ENCODE measurements at places on chromosomes 13 and 19.

GRCh38 chr19:28956961-28957360 lies 256.0 kb downstream of the UQCRFS1 start:
- DNase-seq, result no peak

DNA sequence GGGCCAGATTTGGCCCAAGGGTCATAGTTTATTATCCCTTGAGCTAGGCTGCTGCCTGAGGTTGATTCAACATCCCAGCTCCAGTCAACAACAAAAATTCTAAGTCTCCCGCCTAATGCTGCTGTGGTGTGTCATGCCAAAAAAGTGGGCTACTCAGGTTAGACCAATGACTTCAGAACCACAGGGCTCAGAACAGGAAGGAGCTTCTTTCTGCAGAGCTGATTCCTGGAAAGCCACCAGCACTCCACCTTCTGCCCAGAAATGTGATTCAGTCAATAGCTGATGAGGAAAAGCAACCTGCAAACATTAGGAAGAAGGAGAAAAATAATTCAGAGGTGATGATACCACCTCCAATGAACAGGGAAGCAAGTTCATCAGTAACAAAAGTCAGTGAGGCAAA lies 56.1 kb upstream of the SERPINE3 start:
- no peak for DNase-seq

GRCh38 chr19:7832009-7832408 lies 2.0 kb downstream of the EVI5L start:
- no peak for DNase-seq

GRCh38 chr13:112102243-112102642 lies 35.3 kb downstream of the SOX1 start:
- no peak for DNase-seq

DNA sequence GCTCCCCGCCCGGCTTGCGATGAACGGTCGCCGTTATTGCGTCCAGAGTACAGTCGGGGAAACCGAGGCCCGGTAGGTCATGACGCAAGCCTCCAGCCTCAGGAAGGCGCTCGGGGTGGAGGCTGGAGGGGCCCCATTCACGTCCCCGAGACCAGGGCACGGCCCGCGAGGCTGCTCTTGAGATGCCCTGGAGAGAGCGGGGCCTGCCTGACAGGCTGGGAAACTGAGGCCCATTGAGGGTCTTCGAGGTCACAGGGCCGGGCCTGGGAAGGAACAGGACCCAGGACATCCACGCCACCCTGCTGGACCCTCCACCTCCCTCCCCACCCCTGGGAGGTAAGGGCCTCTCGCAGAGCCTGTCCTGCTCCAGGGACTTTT lies 367 bp downstream of the NDUFS7 start:
- no peak for DNase-seq

GRCh38 chr13:93118081-93118615 lies 108.5 kb upstream of the GPC6 start:
- no peak for DNase-seq

- DNase-seq, result no peak
Observed at GRCh38 chr13:100480676-100481075, 107.9 kb downstream of the GGACT start.

- no peak for DNase-seq
Observed at GRCh38 chr19:30909216-30909615, 440.0 kb downstream of the TSHZ3 start.

DNA sequence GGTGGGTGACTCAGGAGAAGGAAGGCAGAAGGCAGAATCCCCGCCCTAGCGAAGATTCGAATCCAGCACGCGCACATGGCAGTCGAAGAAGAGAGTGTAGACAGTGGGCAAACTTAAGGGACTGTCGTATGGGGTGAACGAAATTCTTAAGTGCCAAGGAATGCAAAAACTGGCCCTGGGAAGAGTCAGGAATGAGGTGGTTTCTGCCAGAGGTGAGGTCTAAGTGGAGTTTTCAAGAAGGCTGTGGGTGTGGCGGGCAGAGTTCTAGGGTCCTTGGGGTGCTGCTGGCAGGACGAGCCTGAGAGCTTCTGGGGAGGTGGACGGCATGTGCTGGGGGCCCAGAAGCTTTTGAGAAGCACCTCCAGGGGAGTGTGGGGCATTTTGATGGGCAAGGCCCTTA lies 63.9 kb upstream of the RNF113B start:
- no peak for DNase-seq

GRCh38 chr19:8144273-8144995 lies 5.0 kb downstream of the FBN3 start:
- no peak for DNase-seq

DNA sequence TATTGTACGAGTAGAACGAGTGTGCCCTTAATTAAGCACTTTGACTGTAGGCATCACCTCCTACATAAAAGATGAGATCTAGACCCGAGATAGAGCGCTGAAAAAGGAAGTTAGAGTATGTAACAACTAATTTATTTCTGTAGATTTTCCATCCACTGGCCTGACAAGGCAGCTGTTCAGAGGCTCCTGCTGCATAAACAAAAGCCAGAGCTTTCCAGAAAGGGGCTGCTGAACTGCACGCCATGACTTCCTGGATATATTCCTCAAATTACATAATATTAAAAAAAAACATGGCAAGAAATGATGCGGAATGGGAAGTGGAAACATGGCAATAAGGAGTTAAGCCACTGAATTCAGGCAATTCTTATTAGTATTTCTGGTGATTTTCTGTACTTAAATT lies 89.7 kb downstream of the AKAP11 start:
- DNase-seq, result no peak

- no peak for DNase-seq
Observed at GRCh38 chr13:93771782-93772181, 545.2 kb downstream of the GPC6 start.

DNA sequence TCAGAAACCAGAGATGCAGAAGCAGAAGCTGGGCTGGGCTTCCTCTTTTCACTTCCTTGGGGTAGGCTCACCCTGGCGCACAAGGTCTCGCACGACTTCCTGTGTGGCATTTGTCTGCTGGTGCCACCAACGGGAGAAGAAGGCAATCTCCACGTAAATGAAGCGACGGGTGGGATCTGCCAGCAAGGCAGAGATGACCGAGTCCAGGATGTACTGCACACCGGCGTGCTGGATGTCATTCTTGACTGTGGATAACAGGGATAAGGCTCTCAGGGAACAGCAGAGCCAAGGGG lies 1.3 kb downstream of the MAN2B1 start:
- peak; percentile 68 for DNase-seq

DNA sequence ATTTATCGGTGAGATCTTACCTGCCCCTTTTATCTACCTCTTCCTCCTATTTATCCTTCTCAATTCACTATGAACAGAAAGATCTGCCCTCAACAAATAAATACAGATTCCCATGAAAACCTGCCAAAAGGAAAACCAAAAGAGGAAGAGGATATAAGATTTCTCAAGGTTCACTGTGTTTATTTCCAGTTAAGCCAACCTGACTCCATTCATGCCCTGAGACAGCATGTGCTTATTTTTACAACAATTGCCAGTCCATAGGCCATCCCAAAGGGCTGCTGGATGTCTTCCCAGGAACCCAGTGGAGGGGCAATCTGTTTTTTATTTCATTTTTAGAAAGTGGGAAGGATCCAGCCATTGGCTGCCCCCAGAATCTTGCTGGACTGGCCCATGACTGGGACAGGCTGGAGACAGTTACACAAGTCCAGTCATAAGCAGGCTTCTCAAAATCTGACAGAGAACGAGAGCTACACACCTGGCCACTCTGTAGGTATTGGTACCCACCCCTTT lies 209.1 kb downstream of the IRS2 start:
- no peak for DNase-seq

DNA sequence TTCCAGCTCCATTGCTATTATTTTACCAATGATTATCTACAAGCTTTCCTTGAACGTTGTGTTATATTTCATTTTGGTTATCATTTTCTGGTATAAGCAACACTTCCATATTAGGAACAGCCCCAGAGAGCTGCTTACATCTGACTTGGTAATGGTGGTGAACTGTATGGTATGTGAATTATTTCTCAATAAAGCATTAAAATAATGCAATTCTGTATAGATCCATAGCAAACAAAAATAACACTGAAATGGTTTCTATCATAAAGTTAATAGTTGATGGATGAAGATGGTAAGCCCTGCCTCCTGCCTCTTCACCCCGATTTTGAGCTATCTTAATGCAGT lies 27.5 kb downstream of the GGACT start:
- DNase-seq, result no peak

DNA sequence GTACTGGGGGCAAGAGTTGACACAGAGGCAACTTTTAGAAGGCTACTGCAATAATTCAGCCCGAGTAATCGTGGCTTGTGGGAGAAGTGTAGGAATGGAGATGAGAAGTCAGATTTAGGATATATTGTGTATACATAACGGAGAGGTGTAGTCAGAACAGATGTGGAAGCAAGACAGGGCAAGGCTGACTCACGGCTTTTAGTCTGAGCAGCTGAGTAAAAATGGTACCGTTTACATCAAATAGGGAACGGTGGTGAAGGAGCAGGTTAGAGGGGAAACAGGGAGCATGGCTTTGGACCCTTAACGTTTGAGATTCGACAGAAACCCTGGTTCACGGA lies 796 bp upstream of the LSM14A start:
- DNase-seq, result no peak

- DNase-seq, result no peak
Observed at GRCh38 chr19:39277598-39277997, 9.4 kb downstream of the IFNL2 start.

DNA sequence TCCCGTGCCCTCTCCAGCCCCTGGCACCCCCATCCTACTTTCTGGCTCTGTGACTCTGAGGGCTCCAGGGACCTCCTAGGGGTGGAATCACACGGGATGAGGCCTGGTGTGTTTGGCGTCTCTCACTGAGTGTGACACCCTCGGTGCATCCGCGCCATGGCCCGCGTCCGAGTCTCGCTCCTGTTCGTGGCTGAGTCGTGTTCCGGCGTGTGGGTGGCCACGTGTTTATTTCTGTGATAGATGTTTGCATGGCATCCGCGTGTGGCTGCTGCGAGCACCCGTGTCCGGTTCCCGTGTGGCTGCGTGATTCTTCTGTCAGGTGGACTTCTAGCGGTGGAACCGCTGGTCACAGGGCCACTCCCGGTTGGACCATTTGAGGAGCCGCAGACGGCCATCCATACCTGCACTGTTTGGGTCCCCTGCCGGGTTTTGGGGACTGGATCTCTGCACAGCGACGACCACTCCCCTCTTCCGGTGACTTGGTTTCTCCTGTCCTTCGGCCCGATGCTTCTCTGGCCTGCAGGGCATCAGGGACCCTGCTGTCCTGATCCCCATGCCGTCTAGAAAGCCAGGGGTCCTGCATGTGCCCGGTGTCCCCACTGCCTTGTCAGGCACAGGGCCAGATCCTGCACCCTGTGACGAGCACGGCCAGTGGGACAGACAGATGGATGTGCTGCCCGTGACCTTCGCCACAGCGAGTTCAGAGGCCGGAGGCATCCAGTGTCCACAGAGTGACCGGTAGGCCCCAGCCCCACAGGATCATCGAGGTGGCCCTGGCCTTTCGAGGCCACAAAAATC lies 8.5 kb downstream of the CSNK1G2 start:
- no peak for DNase-seq

- DNase-seq, result peak; percentile 91
Observed at GRCh38 chr19:23249911-23250649, at the start of gene ZNF724. TSS of gene ZNF724 (minus strand) at chr19:23250394. CDS start at chr19:23250242, 152 bp downstream.

- DNase-seq, result no peak
Observed at GRCh38 chr13:51770681-51771417, 33.1 kb downstream of the DHRS12 start.

DNA sequence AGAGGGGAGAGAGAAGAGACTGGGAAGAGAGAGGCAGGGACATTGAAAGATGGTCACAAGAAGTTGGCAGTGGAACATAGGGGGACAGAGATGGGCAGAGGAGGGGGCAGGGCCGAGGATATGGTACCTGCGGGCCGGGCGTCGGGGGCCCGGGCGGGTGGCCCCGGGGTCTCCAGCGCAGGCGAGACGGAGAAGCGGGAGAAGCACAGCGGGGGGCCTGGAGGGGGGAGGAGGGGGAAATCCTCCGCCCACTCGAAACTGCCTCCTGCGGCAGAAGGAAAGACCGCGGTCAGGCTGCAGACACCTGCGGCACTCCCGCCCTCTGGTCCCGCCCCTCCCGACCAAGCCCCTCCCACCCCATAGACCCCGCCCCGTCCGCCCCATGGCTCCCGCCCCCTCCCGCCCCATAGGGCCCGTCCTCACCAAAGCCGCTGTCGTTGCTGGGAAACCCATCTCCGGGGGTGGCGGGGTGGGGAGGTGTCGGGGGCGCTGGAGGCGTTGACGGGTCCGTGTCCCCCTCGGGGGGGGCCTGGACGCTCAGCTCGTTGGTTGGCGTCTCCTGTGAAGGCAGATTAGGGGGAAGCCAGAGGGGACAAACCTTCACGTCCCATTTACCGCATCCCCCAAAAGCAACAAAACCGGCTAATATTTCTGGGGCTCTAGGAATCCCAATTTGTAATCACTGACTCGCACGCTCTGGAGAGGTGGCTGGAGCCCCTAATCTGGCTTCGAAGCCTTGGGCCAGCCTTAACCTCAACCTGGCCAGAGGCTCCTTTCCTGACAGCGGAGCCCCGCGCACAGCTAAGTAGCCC lies 20.4 kb downstream of the LMTK3 start:
- DNase-seq, result peak; percentile 75

- no peak for DNase-seq
Observed at GRCh38 chr19:58514564-58515022, 2.8 kb upstream of the SLC27A5 start.

DNA sequence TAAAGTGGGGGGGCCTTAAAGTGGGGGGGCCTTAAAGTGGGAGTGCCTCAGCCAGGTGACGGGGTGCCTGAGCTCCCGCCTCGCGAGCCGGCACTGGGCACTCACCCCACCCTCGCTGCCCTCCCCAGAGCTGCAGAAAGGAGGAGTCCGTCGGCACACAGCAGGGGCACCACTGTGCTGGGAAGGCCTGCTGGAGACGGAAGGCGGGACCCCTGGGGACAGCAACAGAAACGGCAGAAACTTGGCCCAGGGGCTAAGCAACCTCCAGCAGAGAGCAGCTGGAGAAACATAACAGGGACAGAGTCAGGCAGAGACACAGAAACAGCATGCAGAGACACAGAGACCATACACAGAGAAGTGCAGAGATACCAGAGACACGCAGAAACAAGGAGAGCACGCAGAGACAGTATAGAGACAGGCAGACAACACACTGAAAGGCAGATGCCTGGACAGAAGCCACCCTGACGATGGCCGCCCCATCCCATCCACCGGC lies 7.9 kb downstream of the CFD start:
- DNase-seq, result no peak

GRCh38 chr13:108964606-108965005 lies 335.2 kb downstream of the MYO16 start:
- DNase-seq, result no peak

GRCh38 chr19:18541258-18541991 lies 1.9 kb downstream of the FKBP8 start:
- no peak for DNase-seq

DNA sequence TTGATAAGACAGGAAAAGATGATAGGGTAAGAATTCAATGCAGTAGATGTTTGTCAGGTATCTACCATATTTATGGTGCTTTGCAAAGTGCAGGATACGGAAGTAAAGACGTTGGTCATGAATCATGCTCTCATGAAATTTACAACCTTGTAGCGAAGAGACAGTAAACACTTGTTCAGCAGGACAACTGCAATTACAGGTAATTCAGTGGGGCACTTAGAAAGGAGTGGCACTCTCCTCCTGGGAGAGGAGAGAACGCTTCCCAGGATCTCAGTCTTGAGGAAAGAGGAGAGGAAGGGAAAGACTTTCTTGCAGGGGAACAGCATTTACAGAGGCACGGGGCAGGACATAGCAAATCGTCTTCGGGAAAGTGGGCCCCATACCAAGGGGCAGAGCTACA lies 46.4 kb downstream of the SOX1 start:
- DNase-seq, result no peak

- no peak for DNase-seq
Observed at GRCh38 chr13:39729156-39729555, 73.7 kb downstream of the COG6 start.

Data from CD4-positive, alpha-beta T cell treated with Interleukin-12 subunit alpha and Interleukin-12 subunit beta, for 1 hour (primary cell).